ENCODE measurements at places on chromosomes 4 and X. TPM values are rescaled to one million over a fixed set of nuclear protein-coding genes. Genes with fewer than 3 reads are reported as not detected.
A peak's percentile ranks its signal among the peaks of the same experiment; 100 is the strongest.

DNA sequence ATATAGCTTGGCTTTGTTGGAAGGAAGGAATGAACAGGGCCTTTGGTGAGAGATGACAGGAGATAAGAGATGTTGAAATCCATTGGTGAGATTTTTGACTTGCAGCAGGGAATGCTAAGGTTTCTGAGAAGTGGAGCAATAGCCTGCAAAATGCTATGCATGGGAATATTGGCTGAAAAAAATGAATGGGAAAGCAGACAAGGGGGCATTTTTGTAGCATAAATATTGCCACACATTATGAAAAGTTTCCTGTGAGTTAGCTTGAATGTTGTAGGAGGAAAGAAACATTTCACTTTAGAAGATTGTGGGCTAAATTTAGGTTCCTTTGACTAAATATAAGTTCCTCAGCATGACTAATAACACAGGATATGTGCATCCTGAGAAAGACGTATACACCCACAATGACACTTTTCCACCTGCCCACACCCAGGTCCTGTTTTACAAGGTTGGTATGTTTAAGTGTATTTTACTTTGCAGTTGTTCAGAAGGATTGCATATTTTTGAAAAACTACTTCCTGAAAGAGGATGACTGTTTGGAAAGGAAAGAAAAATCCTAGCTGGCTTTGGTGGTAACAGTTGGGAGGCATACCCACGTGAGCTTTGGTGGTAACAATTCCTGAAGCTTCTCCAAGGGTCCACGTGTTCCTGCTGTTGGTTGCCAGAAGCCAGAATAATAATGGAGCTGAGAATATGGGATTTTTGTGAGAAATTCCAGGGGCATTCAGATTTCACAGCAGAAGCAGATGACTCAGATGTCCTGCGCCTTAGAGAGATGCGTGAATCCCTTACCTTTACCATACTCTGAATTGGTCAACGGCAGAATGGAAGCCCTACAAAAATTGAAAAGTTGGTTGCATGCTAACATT, 28.5 kb downstream of the PHEX start:
- DNase-seq = no peak

GRCh38 chr4:40152637-40153036, 44.2 kb upstream of the RHOH start:
- no peak for DNase-seq

- no peak for DNase-seq
Observed at GRCh38 chr4:13348216-13348615, 135.9 kb downstream of the RAB28 start.

GRCh38 chr4:65696436-65696835, 26.1 kb upstream of the EPHA5 start:
- no peak for DNase-seq

DNA sequence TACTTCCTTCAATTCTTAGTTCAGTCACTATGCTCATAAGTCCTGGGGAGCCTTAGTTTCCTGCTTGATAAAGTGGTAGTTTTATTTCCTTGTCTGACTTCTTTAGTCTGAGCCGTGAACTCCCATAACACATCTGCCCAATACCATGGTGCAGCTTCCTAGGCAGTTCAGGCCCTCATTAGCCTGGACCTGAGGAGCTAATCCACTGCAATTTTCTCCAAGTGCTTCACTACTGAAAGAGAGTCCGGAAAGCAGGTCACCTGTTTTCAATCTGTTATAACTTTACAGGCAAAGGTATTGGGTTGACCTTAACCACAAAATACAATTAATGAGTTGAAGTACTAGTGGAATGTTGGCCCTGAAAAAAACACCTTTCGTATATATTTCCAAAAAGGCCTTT, 245.4 kb upstream of the BOD1L1 start:
- DNase-seq = no peak

GRCh38 chr4:138308356-138308755, 66.2 kb upstream of the SLC7A11 start:
- no peak for DNase-seq

GRCh38 chr4:151728006-151728405, 32.8 kb downstream of the GATB start:
- DNase-seq = no peak

DNA sequence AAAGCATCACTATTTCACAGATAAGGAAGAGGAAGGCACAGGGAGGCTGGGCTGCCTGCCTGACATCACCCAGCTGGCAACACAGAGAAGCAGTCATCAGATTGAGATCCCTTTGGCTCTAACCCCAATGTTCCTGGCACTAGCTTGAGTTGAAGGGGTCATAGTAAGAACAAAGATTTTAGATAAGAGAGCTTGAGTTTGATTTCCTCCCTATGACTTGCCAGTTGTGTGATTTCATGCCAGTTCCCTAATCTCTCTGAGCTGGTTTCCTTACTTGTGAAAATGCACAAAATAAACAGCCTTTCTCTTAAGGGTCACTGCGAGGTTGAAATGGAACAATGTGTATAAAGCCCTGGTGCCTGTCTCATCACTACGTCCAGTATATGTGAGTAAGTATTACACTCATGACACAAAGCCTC, 475.4 kb upstream of the HS3ST1 start:
- no peak for DNase-seq

GRCh38 chr4:166123546-166123945, 250.5 kb downstream of the TLL1 start:
- no peak for DNase-seq

GRCh38 chr4:25792876-25793275, 69.9 kb downstream of the SEL1L3 start:
- DNase-seq = no peak

GRCh38 chr4:41379230-41379629, 122.5 kb downstream of the UCHL1 start:
- DNase-seq = no peak

DNA sequence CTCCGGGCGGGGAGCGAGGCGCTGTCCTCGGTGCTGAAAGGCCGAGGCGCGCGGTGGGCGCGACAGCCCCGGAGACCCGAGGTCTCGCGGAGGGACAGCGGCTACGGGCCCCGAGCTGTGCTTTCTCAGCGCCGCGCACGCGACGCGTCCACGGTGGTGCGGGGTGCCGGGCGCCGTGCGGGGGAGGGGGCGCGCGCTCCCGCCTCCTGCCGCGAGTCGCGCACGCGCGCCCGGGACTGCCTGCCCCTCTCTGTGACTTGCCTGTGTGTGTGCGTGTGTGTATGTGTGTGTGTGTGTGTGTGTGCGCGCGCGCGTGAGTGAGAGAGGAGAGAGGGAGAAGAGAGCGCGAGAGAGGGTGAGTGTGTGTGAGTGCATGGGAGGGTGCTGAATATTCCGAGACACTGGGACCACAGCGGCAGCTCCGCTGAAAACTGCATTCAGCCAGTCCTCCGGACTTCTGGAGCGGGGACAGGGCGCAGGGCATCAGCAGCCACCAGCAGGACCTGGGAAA, at the start of gene GRIA2:
TSS of gene GRIA2 (plus strand) at position 358 of the 511 bp plus-strand sequence. CDS start 315 bp downstream, outside the sequence.
- DNase-seq = peak; percentile 55

DNA sequence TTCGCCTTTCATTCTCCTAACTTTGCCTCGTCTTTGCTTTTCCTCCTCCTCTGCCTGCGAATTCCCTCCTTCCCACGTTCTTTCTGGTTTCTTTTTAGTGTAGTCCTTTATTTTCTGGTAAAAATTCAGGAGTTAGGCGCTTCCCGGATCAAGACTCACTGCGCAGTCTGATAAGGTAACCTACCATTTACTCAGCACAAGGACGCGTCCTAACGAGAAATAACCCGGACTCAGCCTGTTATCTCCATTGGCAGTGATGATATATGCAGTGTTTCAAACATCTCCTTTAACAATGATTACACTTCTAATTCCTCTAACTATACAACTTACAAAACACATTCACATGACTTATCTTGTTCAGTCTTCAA, 357 bp upstream of the ETNPPL start:
- no peak for DNase-seq

DNA sequence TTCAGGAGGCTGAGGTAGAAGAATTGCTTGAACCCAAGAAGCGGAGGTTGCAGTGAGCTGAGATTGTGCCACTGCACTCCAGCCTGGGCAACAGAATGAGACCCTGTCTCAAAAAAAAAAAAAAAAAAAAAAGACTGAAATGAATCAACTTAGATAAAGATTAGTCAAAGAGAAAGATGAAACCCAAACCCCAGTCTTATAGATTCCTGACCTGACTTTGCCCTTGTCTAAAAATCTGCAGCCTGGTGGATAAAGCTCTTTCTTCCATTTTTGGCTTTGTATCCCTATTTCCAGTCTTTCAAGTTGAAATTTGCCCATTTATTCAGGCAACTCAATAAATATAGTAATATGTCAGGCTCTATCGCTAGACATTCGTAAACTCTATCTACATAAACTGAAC, 39.3 kb upstream of the SPINK2 start:
- no peak for DNase-seq

The EGF gene
- 17.8 TPM for total RNA-seq

The ZNF41 gene
- 3.5 TPM for total RNA-seq

The MAGED2 gene
- 36.8 TPM for total RNA-seq

The BEND4 gene
- 0.03 TPM for total RNA-seq

The SORCS2 gene
- total RNA-seq = 0.37 TPM

The STPG2 gene
- 0.28 TPM for total RNA-seq

The CSAG2 gene
- not detected for total RNA-seq

The GAGE13 gene
- total RNA-seq = not detected

The LARP1B gene
- 32.2 TPM for total RNA-seq

The CENPE gene
- 0.73 TPM for total RNA-seq

The GPR34 gene
- total RNA-seq = 0.85 TPM

The PNMA6E gene
- not detected for total RNA-seq

The ANXA10 gene
- total RNA-seq = 7.1 TPM

The NWD2 gene
- 0.17 TPM for total RNA-seq

The GC gene
- 17.2 TPM for total RNA-seq
